ENCODE measurements at places on chromosomes 2 and 18.

DNA sequence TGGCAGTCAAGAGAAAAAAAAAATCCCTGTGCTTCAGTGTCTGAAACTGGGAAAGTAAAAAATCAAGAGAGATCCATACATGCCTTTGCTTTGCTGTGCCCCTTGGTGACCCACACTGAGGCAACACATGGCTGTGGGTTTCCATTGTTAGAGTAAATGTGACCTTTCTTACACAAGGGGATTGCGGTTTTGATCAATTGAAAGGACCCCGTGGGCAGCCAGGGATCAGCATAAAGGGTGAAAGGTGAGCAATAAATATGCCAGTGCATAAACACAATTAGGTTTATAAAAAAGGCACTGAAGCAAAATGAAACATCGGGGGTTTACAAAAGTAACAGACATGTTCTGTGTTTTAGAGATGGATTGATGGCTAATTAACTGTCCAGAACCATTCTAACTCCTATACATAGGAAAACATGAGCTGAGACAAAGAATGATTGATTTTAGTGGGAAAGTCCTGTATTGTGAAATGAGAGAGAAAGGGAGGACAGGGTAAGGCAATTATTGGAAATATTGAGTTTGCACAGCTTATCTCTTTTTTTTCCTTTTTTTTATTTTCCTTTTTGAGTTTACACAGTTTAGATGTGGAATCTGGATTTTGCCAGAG is 40.7 kb upstream of the BBS5 start:
- DNase-seq = no peak

- no peak for DNase-seq
Observed at GRCh38 chr2:43119303-43119702, 107.1 kb downstream of the ZFP36L2 start.

DNA sequence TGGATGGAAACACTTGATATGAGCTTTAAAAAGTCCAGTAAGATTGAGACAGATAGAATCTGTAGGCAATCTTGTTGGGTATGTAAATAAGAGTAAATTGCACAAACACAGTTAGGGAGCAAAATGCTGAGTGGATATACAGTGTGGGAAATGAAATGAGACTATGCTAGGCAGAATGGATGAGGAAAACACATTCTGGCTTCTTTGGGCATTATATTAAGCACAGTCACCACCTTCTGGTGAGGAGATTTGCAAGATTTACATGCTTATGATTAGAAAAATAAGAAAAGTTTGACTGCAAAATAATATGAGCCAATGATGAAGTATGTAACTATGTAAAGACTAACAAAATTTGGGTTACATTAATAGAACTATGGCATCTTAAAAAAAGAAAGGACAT is 2165.0 kb upstream of the CELF4 start:
- DNase-seq = peak; percentile 15

GRCh38 chr2:195656859-195657633 is at the start of gene SLC39A10:
TSS of gene SLC39A10 (plus strand) at chr2:195657226. CDS start at chr2:195680043, 22,817 bp downstream.
- DNase-seq = peak; percentile 99

DNA sequence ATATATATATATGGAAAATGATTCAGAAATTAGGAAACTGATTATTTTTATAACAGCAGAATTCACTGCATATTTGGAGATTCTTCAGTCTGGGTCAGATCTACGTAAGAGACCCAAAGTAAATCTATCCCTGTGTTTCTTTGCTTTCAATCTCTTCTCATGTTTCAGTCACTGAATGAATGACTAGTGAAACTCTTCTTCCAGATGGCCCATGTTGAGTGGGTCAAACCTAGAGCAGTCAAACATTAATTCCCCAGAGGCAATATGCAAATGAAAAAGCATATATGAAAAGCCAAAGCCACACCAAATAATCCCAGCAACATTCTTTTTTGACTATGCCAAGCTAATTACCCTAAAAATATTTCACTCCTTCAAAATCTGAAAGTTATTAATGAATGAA is 317.3 kb downstream of the RBM43 start:
- no peak for DNase-seq

GRCh38 chr2:161430386-161430785 is 14.3 kb downstream of the TBR1 start:
- DNase-seq = no peak

- DNase-seq = no peak
Observed at GRCh38 chr2:69660637-69661036, 17.1 kb upstream of the AAK1 start.

DNA sequence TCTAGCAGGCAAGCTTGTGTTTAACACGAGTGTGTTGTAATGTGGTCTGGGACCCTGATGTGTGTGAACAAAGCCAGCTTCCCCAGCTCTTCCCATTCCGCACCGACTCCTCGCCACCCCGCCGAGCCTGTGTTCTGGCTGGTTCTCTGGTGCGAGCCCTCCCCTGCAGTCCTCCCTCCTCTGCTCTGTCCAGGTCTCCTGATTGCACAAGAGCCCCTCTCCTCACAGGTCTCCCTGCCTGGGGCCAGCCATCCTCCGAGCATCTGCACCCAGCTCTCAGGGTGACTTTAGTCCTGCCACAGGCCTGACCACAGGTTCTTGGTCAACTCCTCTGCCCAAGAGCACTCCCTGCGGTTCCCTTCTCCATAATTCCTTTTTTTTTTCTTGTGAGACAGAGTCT is 13.2 kb downstream of the SLC66A3 start:
- DNase-seq = no peak

DNA sequence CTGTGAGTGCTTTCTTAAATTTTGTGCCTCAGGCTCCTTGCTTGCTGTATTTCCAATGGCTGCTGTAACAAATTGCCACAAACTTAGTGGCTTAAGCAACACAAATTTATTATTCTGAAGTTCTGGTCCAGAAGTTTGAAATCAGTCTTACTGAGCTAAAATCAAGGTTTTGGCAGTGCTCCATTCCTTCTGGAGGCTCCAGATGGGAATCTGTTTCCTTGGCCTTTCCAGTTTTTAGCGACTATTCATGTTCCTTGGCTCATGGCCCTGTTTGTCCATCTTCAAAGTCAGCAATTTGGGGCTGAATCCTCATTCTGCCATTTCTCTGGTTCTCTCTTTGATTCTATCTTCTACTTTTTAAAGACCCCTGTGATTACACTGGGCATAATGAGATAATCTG is 31.8 kb downstream of the STRADB start:
- no peak for DNase-seq

DNA sequence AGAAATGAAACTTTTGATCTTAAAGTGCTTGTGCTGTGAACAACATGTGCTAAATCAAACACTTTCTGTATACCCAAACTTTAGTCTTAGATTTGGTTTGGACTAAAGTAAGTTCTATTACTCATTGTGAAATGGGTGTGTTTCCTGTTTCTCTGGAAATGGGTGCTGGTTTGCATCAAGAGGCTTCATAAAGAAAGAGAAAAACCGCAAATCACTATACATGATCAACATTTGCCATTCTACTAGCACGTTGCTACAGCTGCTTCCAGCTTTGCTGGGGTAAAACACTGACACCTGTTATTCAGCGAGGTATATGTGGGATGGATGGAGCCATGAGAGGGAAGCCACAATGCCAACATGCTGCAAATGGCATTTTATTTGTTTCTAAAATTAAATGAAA is 547.0 kb upstream of the ACVR2A start:
- no peak for DNase-seq

DNA sequence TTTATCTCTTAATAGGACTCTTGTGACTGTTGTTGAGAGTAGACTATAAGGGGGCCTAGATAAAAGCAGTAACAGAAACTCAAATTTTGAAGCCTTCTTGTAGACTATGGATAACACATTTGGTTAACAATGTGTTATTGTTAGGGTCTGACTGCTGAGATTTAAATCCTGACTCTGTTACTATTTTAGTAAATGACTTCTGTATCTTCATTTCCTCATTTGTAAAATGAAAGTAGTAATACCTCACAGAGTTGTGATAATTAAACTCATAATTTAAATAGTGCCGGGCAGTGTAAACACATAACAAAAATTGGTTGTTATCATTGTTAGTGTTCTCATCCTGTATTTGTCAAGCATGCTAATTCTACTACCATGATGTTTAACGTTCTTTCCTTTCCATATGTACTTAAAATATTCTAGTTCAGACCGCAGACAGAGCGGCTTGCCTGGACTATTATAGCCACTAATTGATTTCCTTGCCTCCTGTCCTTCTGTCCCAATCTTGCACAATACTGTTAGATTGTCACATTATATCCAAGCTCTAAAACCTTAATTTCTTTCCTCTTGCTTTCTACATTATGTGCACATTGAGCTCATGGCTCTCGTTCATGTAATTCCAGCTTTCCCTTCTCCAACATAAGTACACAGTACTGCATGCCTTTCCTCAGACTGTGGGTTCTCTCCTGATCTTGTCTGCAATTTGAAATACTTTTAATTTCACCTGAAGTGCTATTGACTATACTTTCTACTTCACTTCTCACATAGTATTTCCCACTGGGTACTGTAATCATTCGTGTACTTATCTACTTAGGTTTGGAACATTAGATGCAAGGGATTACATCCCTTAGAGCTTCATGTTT is 48.4 kb downstream of the RBBP8 start:
- DNase-seq = no peak

DNA sequence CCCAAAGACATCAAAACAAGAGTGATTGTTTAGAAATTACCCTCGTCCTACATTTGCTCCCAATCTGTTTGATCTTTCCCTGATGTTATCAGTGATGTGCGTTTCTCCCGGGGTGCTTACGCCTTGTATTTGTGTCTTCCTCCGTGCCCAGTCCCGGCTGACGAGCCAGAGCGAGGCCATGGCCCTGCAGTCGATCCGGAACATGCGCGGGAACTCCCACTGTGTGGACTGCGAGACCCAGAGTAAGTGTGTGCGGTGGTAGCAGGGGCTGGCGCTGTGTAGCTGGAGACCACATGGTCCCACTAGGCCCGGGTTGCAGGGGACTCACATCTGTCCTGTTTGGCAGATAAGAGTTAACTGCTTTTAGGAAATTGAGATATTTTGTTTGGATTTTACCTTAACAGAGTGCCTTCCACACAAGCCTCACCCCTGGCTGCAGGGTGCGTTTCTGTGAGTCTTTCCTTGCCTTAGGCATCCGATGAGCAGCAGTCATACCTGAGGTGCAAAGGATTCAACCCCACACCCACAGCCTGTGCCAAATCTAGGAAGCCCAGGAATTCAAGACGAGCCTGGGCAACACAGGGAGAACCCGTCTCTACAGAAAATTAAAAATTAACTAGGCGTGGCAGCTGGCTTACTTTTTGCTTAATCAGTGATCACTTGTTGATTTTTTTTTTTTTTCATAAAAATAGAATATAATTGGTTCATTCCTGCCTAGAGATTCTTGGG is 127.4 kb downstream of the GBX2 start:
- DNase-seq = no peak

GRCh38 chr2:56102866-56103265 is 80.9 kb upstream of the CCDC85A start:
- DNase-seq = peak; percentile 45

GRCh38 chr2:233081731-233082221 is 21.6 kb downstream of the INPP5D start:
- no peak for DNase-seq

GRCh38 chr2:223155956-223156355 is 104.0 kb downstream of the KCNE4 start:
- DNase-seq = no peak

- DNase-seq = peak; percentile 24
Observed at GRCh38 chr2:232230560-232230959, 148.0 kb upstream of the ALPP start.

DNA sequence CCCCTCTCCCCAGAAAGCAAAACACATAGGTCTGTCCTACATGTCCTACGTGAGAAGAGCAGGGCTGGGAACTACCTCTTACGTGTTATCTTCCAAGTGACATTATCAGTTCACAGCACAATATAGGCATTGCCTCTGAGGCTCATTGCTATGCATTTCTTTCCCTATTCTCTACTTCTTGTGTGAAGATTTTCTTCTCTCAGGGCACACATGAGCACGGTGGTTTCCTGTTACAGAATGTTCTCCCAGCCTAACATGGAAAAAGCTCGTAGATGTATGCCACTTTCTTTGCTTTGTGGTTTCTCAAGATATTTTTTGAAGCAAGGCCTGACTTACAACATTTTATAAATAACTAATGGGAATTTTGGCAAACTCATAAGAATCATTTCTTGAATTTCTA is 19.4 kb upstream of the DSC3 start:
- DNase-seq = no peak

GRCh38 chr18:77634494-77634893 is 384.8 kb downstream of the GALR1 start:
- DNase-seq = no peak

DNA sequence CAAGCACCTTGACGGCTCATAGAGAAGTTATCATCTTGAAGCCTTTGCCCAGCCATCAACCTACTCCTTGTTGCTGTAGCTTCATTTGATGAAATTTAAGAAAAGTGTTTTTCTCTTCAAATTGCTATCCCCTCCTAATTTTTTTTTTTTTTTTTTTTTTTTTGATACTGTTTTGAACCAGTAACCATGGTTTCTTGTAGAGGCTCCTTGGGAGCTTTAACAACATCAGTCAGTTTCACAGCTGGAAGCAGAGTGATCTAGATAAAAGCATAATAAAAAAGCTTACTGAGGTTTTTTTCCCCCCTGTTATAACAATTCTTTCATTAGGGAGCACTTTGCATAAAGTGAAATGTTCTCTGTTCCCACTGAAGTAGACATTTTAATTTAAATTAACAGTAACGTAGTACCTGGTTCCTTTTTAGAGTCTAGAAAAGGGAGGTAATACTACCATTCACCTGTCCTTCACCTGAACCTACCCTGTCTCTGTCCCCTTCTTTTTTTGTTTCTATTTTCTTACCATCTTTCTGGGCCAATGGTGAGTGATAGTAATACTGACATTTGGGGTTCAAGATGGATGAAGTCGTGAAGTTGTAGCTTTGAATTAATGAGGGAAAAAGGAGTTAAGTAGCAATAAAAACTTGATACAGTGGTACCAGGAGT is 101.5 kb downstream of the NCOA1 start:
- no peak for DNase-seq

DNA sequence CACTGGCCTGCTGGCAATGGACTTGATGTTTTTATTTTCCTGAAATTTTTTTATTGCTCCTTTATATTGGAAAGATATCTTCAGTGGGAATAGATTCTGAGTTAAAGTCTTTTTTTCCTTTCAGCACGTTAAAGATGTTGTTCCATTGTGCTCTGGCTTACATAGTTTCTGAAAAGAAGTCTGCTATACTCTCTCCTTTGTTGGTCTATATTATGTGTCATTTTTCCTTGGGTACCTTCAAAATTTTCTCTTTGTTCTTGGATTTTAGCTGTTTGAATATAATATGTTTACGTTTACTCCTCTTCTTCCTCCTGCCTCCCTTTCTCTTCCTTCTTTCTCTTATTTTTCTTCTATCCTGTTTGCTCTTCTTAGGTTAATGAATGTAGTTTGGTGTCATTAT is 105.5 kb downstream of the CAPN13 start:
- DNase-seq = no peak

- DNase-seq = no peak
Observed at GRCh38 chr2:59322870-59323269, 1081.7 kb upstream of the FANCL start.

DNA sequence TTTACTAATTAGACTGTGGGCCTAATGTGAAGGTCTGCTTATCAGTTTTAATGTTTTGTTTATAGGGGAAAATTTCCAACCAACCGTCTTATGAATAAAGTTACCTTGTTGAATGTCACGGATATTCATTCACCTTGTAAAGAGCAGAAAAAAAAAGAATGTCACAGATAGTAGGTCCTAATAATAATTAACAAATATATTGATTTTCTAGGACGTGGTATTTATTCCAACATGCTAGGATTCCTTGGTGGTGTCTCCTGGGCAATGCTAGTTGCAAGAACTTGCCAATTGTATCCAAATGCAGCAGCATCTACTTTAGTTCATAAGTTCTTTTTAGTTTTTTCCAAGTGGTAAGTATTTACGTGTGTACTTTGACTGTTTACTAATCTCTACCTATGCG is 23.4 kb downstream of the PAPOLG start:
- no peak for DNase-seq

All from fibroblast of pulmonary artery (primary cell).